ENCODE measurements at places on chromosomes 6 and 20.

DNA sequence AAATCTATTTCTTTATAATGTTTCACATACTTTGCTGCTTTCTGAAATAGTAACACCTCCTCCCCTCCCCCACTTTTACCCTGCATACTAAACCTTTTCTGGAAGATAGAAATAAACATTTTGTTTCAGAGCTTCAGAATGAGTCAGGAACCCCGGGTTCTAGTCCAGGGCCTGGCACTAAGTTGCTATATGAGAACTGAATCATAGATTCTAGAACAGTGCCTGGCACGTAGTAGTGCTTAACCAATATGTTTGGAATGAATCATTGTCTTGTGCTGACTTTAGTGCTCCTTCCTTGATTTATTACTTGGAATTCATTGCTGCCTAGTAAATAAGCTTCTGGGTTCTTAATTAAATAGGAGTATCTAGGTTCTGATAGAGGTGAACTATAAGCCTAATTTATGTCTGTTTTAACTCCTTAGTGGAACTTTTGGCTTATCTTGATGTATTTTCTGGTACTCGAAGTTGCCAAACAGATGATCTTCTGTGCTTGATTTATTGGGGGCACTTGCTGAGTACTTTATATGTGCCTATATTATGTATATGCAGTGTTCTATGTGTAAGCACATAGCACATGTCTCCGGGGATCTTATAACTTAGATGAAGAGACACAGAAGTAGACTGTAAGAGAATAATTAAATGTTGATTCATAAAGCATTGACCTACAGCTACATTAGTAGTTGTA, 18.6 kb downstream of the TAB2 start:
- no peak for DNase-seq

DNA sequence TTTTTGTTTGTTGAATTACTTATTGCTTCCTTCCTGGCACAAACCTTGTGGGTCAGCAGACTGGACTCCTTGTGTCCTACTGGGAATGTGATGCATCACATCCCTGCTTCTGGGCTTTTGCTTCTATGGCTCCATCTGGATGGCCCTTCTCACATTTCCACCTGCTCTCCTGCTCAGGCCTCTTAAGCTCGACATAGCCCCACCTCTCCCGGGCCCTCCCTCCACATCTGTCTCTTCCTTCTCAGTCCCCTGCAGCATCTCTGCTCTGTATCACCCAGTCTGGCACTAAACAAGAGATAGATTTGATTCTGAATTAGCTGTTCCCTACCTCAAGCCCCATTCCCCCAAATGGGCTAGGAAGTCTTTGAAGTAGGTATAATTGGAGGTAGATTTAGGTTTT, 356.8 kb downstream of the DHX35 start:
- no peak for DNase-seq

DNA sequence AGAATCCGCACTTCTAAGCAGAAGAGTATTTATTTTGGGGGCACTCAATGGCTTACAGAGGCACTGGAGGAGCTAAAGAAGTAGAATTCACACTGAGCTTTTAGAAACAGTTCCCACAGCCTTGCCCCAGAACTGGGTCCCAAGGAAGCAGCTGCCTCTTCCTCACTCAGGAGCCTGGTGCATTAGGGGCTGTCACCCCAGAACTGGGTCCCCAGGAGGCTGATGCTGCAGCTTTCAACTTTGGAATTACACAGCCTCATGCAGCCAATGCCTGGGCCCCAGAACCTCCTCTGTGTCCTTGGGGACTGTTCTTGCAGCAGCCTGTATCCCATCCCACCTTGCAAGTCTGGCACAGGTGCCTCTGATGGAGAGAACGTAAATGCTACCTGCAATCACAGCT, 96.4 kb downstream of the DACT2 start:
- DNase-seq: no peak

- DNase-seq: no peak
These were observed 132.1 kb upstream of the KCNG1 start for GRCh38 chr20:51154708-51155690.

DNA sequence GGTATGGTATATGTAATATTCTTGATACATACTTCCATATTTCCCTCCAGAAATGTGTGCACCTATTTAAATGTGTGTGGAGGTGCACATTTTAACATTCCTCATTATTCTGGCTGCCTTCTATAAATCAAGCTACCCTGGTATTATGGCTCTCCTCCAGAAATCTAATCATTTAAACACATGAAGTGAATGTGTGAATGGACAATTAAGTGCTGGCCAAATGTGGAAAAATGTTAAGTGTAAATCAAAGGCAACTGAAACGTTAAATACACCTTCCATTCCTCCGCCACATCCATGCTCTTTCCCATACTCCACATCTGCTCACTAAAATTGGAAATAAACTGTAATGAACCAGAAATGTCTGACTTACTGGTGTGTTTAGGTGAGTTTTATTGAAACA, 24.9 kb upstream of the ESR1 start:
- DNase-seq: no peak

DNA sequence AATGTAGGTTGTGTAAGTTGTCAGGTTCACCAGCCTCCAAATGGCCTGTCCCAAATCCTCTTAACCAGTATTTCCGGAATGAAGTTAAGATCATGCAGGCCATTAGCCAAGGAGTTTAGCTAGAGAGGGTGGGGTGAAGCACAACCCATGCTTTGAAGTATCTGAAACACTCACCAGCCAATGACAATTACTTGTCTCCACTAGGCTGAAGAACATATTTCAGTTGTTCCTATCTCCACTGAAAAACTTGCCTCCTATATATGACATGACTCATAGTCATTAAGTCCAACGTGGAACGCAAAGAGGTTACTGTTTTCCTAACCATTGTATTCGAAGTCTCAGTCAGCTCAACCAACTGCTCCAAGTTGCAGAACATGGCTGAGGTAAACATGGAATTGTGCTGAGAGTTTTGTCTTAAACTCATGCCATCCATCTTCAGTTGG, 37.4 kb upstream of the TNFAIP3 start:
- DNase-seq: no peak

- DNase-seq: no peak
These were observed 38.9 kb downstream of the CDH22 start for GRCh38 chr20:46269372-46269771.

DNA sequence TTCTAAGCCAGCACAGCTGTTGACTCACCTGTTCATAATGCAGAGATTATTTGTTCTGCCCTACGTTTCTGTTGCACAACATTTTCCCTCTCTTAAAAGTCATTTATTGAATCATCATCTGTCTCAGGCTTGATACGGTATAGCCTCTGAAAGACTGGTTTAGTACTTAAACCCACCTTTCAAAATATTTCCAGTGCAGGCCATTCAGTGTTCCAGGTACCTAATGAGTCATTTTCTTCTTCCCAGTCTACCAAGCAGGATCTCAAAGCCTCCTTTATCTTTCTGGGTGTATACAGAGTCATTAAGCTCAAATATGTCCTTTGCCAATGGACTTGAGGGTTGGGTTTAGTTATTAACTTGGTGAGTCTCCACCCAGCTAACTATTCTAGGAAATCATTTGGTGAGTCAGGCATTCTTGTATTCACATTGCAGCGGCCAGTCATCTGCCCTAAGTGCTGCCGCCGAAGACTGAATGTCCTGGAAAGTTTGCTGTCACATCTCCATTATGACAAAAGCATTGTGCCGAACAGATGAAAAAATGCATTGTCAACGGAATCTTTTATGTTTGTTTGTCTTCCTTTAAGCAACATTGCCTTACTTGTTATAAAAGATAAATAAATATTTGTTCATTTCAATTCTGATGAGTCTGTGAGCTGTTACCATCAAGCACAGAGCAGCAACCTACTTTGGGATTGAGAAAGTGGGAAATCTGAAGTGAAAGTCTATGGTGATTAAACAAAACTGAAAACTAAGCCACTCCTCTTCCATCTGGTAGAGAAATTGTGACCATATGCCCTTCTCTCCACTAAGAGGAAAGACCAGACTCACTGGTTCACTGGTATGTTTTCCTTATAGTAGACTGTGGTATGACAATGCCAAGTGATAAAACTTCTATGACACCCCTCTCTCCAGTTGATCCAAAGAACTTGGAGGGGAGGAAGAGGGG, 14.3 kb upstream of the FAM135A start:
- DNase-seq: peak; percentile 90

DNA sequence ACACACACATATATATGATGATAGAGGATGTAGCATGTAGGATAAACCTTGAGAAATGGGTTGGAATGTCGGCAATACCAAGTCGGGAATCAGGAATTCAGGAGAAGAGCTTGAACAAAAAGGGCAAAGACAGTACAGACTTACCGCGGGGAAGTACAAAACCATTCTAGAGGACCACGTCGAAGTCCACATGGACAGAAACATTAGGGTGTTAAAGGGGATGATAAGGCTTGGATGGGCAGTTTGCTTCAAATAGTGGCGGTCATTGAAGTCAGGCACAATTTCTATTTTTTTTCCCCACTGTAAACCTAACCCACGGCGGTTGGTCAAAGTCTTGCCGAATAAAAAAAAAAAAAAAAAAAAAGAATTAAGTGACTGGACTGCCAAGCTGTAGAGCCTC, 766 bp upstream of the NUS1 start:
- DNase-seq: no peak

DNA sequence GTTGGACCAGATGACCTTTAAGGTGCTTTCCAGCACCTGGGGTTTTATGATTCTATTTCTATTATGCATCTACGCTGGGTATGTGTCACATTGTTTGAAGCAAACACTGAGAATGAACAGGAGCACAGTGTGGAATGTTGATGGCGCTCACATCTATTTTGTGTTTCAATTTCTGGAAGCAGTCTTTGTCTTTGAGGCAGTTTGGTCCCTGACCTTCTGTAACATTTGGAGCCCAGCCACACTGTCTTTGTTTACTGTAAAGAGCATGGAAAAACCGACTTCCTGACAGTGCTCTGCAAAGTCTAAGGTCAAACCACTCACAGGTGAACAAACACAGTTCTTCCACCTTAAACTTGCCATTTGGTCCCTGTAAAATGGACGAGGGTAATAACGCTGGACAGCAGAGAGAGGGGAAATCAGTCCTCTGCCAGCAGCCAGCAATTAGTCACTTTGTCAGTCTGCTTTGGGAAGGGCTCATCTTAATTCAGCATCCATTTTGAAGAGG, 155.5 kb downstream of the PRL start:
- DNase-seq: peak; percentile 58

DNA sequence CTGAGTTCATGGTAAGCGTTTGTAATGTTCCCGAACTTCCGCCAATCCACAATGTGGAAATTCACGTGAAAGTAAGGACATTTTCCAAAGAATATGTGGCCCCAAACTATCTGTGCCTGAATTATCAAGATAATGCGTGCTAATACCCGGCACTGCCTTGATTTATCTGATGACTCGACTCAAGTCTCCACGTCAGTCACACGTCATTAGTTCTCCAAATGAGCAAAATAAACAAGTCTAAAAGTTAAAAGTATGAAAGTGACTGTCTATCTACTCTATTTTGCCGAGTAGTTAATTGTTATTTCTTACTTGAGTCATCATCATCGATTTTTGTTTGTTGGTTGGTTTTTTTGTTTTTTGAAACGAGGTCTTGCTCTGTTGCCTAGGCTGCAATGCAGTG, 21.7 kb upstream of the FOXC1 start:
- no peak for DNase-seq

DNA sequence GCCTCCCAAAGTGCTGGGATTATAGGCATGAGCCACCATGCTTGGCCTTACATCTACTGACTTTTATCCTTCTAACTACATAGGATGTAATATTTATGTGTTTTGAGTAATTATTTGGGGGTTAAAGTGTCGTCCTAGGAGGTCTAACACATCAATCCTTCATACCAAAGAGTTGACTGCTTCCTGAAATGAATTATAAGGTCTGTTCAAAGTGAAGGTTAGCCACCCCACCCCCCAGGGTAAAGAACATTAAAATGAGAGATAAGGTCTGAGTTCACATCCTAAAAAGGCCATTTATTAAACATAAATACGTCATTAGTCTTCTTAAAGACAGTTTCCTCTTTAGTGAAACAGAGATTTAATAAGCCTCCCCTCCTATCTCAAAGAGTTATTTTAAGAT, 33.8 kb downstream of the TNFAIP3 start:
- no peak for DNase-seq

- DNase-seq: no peak
These were observed 1027.6 kb downstream of the EYS start for GRCh38 chr6:64679416-64679815.

- DNase-seq: no peak
These were observed 72.6 kb upstream of the DUSP22 start for GRCh38 chr6:219641-220198.

- no peak for DNase-seq
These were observed 185.3 kb downstream of the ADAT2 start for GRCh38 chr6:143264986-143265764.

GRCh38 chr6:150370112-150370511, 1.3 kb downstream of the IYD start:
- DNase-seq: no peak

DNA sequence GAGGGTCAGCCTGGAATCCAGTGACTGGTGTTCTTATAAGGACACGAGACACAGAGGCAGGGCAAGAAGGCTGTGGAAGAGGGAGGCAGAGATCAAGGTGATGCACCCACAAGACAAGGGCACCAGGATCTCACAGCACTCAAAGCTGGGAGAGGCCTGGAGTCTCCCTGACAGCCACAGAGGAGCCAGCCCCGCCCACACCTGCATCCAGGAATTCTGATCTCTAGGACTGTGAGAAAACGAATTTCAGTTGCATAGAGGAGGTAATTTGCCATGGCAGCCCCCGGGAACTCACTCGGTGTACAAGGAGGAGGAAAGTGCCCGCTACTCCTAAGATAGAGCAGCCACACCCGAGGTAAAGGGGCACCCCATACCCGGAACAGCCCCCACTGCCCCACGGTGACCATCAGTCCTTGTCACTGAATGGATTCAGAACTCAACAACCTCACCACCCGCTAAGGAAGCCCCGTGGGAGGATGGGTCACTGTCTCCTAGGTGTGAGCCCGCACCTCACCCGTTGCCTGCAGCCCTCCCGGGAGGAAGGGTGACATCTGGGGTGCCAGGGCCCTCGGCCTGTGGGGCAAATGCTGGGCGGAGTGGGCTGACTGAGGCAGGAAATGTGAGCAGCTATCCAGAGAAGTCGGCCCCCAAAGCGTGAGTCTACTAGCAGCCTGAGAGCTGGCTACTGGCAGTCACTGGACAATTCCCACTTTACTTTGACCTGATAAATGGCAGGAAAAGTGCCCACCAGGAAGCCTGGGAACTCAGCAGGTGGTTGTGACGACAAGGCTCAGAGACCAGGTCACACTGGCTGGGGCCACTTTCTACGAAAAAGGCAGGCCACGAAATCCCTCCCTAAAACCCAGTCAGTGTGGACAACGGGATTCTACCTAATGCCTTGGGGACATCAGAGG, 22.4 kb downstream of the DLL1 start:
- DNase-seq: no peak

- DNase-seq: no peak
These were observed 260.0 kb downstream of the TMEM242 start for GRCh38 chr6:157063176-157063905.

DNA sequence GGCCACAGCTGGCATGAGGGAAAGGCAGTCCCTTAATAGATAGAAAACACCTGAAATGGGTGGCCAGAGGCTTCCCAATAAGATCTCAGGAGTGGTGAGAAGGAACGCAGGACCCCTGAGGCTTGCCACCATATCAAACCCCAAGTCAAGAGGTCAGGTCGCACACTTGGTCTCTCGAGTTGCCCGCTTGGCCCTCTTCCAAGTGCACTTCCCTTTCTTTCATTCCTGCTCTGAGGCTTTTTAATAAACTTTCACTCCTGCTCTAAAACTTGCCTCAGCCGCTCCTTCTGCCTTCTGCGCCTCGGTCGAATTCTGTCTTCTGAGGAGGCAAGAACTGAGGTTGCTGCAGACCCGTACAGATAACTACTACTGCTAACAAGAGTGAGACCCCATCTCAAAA, 64.2 kb downstream of the SLC2A10 start:
- no peak for DNase-seq

- no peak for DNase-seq
These were observed 70.6 kb upstream of the SOX4 start for GRCh38 chr6:21522797-21523456.

Data from kidney capillary endothelial cell (primary cell).